HFFc6 (cell line): ENCODE measurements at places on chromosomes 12 and 14.

- DNase-seq: no peak
Observed at GRCh38 chr14:95660651-95661515, 25.3 kb upstream of the TCL1B start.

DNA sequence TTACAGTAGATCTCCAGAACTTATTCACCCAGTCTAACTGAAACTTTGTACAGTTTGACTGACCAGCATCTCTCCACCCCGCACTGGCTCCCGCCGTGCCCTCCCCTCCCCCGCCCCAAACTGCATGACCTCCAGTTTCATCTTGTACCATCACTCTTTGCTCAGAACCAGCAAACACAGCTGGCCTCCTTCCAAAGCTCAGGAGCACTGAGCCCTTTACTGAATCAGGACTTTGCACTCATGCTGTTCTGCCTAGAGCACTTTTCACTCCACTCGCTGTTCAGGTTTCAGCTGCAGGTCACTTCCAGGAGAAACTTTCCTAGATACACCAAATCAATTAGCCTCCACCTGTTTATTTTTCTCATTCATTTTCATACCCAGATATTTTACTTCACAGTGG, 455.3 kb upstream of the PDE3A start:
- DNase-seq: no peak

DNA sequence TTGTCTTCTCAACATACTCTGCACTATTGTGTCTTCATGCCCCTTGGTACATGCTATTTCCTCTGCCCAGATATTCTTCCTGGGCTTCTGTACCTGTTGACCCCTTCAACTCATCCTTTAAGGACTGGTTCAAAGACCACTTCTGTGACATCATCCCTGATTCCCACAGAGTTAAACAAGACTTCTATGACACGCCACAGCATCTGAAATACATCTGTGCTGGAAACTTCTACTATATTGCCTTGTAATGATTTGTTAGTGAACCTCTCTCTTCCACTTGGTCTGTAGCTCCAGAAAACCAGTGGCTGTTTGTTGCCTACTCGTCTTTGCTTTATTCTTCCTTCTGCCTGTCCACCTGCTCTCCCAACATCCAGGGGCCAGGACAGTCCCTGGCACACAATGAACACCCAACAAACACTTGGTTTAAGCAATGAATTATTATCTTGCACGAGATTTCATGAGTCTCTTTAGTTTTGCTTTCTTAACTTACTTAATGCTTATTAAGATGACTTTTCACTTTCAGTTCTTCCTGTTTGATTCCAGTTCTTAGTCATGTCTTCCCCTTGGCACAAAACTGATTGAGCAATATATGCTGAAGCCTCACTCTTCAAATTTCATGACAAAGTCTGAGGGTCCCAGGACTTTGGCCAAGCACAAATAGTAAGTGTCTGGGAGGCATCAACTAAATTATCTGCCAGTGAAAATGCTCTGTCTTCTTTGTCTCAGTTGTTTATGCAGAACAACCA, 485.9 kb downstream of the APAF1 start:
- DNase-seq: no peak

GRCh38 chr12:42076976-42077375, 67.7 kb downstream of the GXYLT1 start:
- no peak for DNase-seq

DNA sequence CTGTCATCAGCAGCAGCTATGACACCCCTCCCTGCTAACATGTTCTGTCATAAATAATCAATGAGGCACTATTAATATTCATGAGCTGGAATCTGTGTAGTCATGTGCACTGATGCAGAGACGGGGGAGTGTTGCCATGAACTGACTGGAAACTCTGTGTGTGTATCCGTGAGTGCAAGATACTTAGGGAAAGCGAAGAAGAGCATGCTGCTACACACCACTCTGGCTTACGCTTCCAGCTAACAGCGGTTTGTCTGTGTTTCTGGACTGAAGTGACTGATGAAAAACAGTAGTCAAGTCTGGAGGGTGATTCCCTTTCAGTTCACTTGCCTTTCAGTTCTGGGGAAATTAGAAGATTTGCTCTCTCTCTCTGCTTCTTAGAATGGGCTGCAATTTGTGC, 249.4 kb downstream of the PDZRN4 start:
- no peak for DNase-seq

DNA sequence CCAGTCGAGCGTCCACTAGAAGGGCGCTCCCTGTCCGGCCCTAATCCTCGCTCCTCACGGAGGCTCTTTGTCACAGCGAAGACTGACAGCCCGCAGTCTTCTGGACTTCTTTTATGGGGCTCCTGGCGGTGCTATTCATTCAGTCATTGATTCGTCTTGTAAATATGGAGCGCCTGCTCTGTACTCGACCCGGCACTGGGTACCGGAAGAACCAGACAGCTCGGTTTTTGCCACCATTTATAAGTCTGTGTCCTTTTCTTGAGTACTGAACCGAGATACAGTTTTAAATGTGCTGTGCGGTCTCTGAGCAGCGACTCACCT, 570 bp downstream of the DMAC2L start:
- DNase-seq: no peak

- peak; percentile 16 for DNase-seq
Observed at GRCh38 chr12:120761519-120761934, 35.9 kb downstream of the ACADS start.

- DNase-seq: no peak
Observed at GRCh38 chr12:79560225-79560889, 130.4 kb downstream of the PAWR start.

DNA sequence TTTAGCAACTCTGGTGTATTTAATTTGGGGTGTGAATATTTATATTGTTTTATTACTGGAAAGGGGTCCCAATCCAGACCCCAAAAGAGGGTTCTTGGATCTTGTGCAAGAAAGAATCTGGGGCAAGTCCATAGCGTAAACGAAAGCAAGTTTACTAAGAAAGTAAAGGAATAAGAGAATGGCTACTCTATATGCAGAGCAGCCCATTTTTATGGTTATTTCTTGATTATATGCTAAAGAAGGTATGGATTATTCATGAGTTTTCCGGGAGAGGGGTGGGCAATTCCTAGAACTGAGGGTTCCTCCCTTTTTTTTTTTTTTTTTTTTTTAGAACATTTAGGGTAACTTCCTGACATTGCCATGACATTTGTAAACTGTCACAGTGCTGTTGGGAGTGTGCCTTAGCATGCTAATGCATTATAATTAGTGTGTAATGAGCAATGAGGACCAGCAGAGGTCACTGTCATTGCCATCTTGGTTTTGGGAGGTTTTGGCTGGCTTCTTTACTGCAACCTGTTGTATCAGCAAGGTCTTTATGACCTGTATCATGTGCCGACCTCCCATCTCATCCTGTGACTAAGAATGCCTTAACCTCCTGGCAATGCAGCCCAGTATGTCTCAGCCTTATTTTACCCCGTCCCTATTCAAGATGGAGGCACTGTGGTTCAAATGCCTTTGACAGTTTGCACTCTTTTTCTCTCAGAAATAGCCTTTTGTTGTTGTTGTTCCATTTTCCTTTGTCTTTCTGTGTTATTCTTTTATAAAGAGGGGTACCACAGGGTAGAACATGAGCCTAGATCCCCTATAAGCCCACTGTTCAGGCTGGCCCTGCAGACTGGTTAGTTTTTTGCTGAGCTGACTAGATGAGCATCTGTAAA, 75.5 kb upstream of the DCD start:
- DNase-seq: no peak

DNA sequence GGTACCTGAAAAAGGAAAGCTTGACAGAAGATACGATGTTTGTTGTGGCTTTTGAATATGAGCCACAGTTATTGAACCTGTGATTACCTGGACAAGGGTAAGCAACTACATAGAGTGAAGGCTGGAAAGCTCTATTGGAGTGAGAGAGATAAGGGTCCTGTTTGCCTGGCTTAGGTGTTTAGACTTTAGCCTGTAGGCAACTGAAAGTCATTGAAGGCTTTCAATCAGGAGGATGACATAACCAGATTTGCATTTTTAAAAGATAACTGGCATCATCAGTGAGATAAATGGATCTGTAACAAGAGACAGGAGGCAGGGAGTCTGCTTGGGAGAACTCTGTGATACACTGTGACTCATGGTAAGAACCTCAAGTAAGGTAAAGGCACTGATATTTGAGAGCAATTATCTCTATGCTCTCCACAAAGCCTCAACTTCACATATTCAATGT, 128.9 kb upstream of the SOX5 start:
- no peak for DNase-seq

- no peak for DNase-seq
Observed at GRCh38 chr12:40647651-40648050, 44.6 kb upstream of the CNTN1 start.

- DNase-seq: peak; percentile 21
Observed at GRCh38 chr12:29317556-29318363, 63.2 kb downstream of the ERGIC2 start.

DNA sequence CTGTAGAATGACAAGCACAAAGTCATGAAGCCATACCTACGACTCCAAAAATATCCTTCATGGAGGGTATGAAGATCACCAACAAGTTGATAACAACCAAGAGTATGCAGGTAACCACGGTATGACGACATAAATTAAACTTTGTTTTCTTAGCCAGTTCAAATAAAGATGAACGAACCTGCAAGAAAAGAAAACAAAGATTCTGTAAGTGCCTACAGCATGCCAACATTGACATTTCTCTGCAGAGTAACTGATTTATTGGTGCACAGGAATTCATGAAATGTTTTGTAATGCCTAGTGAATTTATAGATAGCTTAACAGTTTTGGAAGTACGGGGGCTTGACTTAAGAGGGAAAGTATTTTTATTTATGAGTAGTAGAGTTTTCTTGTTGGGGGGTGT, 71.0 kb downstream of the SLC38A1 start:
- no peak for DNase-seq

DNA sequence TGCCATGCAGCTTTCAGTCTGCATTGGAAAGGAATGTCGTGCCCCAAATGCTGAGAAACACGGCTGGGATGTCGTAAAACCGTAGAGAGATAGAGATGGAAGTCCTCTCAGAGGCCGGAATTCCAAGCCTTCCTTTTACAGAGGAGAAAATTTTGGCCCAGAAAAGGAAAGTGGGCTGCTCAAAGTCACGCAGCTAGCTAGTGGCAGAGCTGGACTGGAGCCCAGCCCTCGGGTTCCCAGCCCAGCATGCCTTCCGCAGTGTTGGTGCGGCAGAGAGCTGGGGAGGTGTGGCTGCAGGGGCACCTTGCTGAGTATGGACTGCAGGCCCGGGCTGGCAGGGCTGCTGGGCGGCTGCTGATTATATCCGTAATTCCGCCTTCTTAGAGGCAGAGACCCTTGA, 50.3 kb downstream of the KCNA1 start:
- DNase-seq: no peak

DNA sequence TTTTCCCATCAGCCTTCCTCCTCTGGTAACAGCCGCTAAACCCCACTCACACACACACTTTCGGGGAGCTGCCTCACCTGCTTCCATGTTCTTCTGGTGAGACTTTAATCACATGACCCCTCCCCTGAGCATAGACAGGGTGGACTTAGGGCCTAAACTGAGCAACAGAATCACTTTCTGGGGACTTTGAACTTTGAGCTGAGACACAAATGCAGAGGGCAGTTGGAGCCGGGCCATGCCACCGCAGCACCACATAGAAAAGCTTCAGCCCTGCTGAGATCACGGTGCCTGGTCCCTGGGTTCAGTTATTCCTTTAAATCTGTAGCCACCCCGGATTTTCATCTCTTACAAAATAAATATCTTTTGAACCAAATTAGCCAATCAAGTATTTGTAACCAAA, 18.4 kb upstream of the MAP3K9 start:
- no peak for DNase-seq

DNA sequence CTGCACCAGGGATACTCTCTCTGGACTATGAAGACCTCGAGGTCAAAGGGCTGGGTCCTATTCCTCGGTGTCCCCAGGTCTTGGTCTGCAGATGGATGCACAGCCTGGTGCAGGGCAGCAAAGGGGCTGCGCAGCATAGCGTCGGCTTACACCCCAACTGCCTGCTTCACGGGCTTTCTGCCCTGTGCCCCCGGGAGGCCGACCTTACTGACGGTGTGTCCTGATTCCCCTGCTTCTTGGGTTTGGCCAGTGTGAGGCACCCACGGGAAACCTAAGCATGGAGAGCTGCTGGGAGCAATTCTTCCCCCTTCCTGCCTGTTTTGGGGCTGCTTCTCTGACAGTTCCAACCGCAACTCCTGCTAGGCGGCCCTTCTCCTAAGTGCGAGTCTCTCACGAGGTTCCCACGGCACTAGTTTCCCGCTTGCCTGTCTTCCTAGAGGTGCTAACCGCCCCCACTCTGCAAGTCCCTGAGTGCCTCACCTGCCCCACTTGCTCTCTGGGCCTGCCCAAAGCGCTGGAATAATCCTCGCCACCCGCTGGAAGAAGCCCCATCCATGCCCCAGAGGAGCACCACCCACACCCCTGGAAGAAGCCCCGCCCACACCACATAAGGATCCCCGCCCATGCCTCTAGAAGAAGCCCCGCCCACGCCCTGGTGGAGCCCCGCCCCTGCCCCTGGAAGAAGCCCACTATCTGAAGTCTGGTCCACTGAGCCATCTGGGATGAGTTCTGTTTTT, 54.0 kb downstream of the PRIMA1 start:
- no peak for DNase-seq

DNA sequence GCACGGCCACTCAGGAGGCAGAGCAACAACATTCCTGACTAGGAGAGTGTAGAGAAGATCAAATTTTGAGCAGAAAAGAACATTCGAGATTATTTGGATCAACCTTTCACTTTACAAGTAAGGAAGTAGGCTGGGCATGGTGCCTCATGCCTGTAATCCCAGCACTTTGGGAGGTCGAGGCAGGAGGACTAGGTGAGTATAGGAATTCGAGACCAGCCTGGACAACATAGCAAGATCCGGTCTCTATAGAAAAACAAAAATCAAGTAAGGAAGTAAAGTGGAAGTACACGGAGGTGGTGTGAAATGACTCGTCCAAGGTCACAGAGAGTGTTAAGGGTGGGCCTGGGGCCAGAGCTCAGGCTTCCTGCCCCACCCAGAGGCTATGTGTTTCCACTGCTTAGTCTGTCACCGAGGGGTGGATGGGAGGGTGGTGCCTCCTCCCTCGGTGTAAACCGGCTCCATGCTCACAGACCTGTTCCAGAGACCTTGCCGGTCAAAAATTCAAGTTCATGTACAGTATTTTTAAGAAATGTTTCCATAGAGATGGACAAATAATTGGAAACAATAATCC, 51.9 kb downstream of the MAP1LC3B2 start:
- no peak for DNase-seq

GRCh38 chr14:39303115-39303514, 69.4 kb downstream of the MIA2 start:
- no peak for DNase-seq

GRCh38 chr12:116403546-116403945, 126.1 kb upstream of the MED13L start:
- DNase-seq: no peak

DNA sequence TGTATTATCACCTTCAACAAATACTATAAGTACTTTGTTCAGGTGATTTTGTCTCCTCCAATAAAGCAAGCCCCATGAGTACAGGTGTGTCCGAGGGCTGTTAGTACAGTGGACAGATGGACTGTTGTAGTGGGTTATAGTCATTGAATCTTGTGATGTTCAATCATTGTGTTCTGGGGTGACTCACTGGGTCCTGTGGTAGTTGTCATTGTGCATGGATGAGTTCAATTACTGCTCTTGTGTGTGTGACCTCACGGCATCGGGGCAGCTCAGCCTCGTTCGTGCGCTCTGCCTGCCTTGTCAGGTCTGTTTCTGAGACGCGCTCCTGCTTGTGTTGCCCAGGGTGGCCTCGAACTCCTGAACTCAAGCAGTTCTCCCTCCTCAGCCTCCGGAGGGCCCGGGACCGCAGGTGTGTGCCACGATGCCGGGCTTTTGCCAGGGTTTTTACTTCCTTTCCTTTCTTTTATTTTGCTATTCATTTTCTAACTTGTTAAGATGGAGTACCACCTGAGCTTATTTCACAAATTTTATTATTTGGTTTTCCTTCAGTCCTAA, 72.2 kb downstream of the DDX51 start:
- DNase-seq: no peak
